ENCODE measurements at places on chromosomes 13 and 19. TPM values are rescaled to one million over a fixed set of nuclear protein-coding genes. Genes with fewer than 3 reads are reported as not detected.

The NOVA2 gene
- 3.4 TPM for total RNA-seq

The ADAMTSL5 gene
- 0.07 TPM for total RNA-seq

The SULT2A1 gene
- total RNA-seq: not detected

DNA sequence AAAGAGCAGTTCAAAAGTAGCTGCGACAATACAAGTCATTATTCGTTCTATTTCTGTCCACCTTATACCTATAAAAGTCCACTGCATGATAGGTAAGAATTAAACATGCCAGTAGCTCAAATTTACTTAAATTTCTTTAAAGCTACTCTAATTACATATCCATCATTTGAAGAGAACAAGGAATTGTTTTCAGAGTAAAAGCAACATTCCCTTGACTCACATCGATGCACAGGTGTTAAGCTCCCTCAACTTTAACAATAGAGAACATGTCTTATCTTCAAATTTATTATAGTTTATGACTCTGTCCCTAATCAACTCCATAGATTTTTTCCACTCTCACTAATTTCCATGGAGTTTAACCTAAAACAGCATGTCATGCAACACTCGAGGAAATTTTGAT, 157.5 kb upstream of the ATXN8OS start:
- no peak for DNase-seq

GRCh38 chr13:97977982-97978381, 24.5 kb downstream of the IPO5 start:
- DNase-seq: no peak

GRCh38 chr19:57701625-57702024, 7.4 kb downstream of the ZNF154 start:
- DNase-seq: no peak

The GARIN5A gene
- not detected for total RNA-seq

DNA sequence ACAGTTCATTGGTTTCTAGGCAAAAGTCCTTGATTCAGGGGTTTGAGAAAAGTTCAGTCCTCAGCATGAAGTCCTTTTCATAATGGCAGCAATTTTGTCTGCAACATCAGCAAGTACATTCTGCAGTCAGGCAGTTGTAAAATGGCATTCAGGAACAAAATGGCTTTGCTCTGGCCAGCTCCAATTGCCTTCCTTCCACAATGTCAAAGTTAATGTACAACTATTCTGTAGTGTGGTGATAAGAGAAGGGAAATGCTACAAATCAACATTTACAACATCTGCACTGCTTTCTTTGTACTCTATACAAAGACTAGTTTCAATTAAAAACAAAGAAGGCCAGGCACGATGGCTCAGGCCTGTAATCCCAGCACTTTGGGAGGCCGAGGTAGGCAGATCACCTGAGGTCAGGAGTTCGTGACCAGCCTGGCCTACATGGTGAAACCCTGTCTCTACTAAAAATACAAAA, 1.8 kb upstream of the NEK3 start:
- DNase-seq: no peak

GRCh38 chr13:100675661-100676129, 1.1 kb upstream of the TMTC4 start:
- no peak for DNase-seq

DNA sequence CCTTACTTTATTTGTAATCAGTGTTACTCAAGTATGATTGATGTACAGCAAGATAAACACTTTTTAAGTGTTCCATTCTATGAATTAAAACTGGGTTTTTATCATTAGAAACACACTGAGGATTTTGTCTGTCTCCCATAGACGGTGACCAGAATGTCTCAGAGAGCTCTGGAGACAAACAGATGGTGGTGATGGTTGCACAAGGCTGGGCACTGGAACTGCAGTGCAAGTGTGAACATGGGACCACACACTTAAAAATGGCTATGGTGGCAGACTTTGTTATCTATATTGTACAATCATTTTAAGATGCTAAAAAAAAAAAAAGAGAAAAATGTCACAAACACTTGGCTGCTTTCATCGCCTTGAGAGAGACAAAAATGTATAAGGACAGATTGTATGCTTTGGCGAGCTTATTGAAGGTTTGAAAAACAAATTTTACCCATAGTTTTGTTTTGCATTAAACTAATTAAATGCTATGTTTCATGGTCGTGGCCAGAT, 273.0 kb downstream of the SHISA2 start:
- DNase-seq: no peak

DNA sequence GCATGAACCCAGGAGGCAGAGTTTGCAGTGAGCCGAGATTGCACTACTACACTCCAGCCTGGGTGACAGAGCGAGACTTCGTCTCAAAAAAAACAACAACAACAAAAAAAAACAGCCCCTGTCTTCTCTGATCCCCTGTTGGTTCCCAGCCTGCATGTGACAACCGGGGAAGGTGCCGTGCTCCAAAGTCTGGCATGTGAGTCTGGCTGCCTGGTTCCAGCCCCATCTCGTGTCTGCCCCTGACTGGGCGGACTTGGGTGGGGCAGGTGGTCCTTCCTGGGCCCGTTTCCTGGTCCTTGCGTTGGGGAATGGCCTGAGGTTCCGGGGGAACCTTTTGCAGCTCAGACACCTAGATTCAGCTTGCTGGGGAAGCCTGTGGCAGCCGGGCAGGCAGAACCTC, 50.5 kb downstream of the DNM2 start:
- DNase-seq: no peak

The PCSK4 gene
- 0.59 TPM for total RNA-seq

The ELSPBP1 gene
- total RNA-seq: not detected

The P2RY11 gene
- total RNA-seq: 2.2 TPM

DNA sequence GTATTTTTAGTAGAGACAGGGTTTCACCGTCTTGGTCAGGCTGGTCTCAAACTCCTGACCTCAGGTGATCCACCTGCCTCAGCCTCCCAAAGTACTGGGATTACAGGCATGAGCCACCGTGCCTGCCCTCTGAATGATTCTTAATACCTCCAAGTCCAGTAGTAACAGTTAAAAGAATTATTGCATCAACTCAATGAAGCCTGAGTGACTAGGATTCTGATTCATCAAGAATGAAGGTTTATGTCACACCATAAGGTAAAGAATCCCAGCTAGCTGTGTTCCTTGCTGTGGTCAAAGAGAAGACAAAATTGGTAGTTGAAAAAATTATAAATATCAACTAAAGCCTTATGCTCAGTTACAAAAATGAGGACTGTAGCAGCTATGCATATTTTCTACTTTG, 81.2 kb upstream of the ABCC4 start:
- no peak for DNase-seq

DNA sequence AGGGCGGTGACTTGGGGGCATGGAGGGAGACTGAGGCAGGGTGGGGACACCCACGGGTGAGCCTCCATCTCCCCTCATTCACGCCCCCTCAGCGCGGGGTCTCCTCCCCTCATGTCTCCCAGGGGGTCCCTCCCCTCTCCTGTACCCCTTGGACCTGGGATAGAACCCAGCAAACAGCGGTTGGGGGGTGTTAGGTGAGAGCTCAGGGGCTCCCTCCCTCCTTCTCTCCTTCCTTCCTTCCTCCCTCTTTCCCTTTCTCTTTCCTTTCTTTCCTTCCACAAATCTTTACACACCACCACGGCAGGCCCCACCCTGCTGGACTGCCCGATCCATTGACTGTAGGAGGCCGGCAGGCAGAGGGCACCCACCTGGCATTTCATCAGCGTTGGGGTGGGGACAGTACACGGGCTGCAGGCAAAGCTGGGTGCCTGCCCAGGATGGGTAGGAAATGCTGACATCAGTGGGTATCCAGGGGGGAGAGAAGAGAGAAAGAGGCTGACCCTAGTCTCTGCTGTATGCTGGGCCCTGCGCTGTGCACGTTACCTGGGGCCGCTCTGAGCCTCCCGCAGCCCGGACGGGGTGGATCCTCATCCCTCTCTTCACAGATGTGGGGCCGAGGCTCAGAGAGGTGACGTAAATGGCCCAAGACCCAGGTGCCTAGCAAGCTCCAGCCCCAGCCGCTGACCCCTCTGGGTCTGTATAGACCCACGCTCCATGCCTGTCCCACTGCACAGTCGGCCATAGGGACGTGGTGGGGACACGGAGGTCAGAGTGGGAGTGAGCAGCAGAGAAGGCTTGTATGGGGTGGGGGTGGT, 3.5 kb downstream of the SSC5D start:
- no peak for DNase-seq

The CASP14 gene
- total RNA-seq: not detected

DNA sequence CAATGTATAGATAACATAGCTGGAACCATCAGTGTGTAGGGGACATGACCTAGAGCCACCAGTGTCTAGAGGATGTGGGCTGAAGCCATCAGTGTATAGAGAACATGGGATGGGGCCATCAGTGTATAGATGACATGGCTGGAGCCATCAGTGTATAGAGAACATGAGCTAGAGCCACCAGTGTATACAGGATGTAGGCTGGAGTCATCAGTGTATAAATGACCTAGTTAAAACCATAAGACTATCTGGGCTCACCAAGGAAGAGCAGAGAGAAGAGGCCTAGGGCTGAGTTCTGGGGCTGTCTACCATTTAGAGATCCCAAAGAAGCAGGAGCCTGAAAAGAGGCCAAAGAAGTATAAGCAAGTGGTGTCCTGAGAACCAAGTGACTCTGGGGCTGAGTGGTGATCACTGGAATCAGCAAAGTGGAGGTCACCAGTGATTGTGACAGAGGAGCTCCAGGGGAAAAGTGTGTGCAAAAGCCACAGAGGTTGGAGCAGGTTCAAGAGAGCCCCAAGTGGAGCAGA, 41.0 kb downstream of the RFX2 start:
- DNase-seq: no peak

- no peak for DNase-seq
Observed at GRCh38 chr13:89721216-89721615, 1626.3 kb upstream of the MIR17HG start.

DNA sequence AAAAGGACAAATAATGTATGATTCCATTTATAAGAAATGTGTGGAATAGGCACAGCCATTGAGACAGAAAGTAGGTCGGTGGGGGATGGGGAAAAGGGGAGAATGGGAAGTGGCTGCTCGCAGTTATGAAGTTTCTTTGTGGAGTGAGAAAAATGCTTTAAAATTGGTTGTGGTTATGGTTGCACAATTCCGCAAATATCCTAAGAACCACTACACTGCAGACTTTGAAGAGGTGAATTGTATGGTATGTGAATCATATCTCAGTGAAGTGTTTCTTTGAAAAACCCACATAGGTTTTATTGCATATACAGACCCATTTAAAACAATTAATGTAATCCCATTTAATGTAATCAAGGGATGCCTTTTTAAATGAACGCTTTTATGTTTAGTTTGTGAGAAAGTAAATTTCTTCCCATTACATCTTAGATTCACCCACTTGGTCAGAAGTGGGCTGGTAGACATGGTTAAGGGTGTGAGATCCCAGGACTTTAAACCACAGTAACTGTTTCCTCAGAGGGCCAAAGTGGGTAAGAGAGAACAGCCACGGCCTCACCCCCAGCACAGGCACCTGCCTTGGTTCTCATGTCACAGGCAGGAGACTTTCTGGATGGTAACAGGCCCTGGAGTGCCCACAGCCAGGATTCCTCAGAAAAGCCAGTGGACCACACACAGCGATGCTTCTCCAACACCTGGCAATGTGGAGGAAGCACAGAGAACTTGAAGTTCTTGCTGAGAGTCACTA, 119.3 kb upstream of the GJB6 start:
- DNase-seq: no peak

- DNase-seq: no peak
Observed at GRCh38 chr13:71831716-71832115, 35.3 kb downstream of the DACH1 start.

The URAD gene
- not detected for total RNA-seq

- no peak for DNase-seq
Observed at GRCh38 chr13:50451609-50452008, 391.9 kb downstream of the DLEU7 start.

The SHC2 gene
- 3.5 TPM for total RNA-seq

DNA sequence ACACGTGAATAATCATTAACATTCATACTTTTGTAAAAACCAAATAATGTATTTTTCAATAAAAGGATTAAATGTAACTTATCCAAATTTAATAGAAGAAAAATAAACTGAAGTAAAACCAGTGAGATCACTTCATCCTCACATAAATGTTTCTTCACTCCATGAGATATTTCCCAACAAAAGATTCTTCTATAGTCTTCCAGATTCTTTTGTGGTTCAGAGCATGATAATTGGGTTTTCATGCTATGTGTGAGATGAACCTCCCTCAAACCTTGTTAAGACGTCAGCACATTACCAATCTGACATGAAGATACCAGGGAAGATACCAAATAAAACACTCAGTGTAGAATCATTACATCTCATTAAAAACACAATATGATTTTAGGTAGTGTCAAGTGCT, 62.9 kb upstream of the OXGR1 start:
- no peak for DNase-seq
